Sciatic nerve (tissue), 2 donors: ENCODE measurements at places on chromosomes 5 and 9. TPM values are rescaled to one million over a fixed set of nuclear protein-coding genes. Genes with fewer than 3 reads are reported as not detected.

DNA sequence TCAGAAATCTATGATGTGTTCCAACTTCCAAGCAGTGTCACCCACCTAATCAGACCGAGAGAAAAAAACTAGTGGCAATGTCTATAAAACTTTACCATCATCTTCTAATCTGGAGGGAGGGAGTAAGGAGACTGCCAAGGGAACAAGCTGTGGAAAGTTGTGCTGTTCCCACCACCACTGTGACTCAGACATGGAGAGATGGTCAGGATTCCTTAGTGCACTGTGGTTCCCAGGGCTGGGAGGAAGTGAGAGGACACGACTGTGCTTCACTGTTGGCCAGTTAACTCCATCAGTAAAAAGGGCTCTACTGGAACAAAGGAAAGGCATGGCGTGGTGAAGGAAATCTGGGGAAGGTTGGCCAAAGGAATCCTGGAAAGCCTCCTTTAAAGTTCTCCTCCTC is 18.8 kb downstream of the TICAM2 start:
- DNase-seq: no peak

DNA sequence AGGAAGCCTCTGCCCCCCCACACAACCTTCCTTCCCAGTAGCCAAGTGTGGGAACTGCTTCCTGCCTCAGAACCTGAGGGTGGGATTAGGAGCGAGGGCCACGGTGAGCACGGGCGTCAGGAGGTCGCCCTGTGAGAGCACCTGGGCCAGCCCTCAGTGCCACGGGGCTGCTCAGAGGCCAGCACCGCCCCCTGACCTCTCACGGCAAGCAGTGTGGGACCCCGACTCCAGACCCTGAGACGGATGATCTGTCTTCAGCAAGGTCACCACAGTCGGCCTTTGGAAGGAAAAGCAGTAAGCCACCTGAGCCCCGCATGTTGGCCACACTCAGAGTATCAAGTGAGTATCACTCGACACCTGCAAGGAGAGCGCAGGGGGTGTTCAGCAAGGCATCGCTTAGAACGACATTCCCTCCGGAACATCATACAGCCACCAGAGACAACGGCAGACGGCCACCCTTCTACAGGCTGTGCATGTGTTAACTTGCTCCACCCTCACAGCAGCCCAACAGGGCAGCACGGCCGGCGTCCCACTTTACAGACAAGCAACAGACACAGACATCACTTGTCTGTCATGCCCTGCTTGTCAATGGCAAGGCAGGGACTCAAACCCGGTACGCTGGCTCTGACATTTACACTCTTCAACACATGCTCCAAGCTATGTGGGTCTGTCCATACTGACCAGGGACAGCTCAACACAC is 50.2 kb downstream of the IPPK start:
- no peak for DNase-seq

- no peak for DNase-seq
Observed at GRCh38 chr5:178273665-178274541, 41.3 kb upstream of the PHYKPL start.

DNA sequence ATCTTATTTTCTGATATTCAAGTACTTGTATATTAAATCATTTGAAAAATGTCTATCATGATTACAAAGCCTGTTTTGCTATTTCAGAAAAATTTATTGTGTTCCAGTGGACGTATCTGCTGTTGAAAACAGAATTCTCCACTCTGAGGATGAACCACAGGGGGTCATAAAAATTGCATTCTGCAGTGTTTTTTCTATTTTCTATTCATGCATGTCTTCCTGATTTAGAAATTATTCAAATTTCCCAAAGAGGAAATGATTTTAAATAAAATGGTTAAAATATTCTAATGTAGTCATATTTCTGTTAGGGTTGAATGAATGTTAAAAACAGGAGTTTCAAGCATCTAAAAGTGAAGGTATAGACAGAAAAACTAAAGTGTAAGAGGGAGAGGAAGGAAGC is 111.5 kb upstream of the ANKRD55 start:
- DNase-seq: no peak

- DNase-seq: no peak
Observed at GRCh38 chr5:85488295-85488694, 1103.6 kb upstream of the EDIL3 start.

GRCh38 chr5:76775921-76776320 is 42.9 kb upstream of the F2RL1 start:
- DNase-seq: no peak

PITX1 gene
- 3.6 TPM for total RNA-seq

DNA sequence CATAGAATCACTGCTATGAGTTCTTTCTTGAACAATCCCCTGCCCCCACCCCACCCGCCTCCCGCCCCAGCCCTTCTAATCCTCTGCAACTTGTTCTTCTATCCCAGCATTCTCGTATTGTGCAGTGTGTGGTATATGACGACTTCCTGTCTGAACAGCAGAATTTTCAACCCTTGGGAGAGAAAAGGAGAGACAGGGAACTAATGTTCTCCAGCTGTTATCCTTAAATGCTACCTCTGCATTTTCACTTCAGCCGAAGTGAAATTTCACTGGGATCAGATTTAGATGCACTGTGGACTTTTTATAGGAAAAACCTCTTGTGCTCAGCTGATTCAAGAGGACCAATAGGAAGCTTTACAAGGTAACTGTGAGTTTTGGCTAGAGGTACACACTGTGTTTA is 2.2 kb downstream of the FBXL7 start:
- no peak for DNase-seq

GRCh38 chr5:143131972-143132371 is 271.5 kb downstream of the NR3C1 start:
- no peak for DNase-seq

DNA sequence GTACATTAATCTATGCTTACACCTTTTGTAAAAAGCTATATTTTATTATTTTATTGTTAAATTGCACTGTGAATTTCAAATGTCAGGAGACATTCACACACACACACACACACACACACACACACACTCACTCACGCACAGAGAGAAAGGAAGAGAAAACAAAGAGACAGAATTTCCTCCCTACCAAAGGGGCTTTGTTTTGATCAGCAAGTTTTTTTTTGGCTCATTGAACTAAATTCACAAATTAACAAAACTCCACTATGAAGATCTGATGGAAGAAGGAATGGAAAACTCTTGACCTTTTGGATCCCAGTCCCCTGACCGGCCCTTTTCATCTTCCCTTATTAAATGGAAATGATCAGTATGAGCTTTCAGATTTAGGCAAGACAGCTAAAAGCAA is 161.2 kb downstream of the PDE4D start:
- DNase-seq: no peak

GRCh38 chr5:37891832-37892231 is 52.0 kb upstream of the GDNF start:
- DNase-seq: no peak

DNA sequence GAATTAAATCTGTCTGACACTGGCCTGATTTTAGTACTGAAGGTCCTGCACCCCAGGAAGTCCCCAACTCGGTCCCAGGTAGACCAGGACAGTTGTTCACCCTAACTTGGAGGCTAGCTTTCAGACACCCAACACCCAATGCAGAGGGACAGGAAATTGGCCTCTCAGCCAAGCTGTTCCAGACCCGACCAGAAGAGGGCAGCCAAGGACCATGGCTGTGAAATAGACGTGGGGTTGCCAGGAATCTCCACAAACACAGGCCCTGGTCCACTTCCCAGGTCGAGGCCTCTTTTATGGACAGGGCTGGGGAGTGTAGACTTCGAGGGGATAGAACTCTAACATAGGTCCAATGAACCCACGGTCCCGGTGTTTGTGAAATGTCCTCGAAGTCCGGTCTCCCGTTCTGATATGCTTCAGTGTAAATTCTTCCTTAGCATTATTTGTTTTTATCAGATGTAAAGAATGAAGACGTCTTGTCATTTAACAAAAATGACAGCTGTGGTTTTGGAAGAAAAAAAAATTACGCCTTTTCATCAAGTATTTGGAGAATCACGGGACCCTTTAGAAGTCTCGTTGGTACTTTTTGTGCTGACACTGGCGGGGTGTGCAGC is 260.3 kb upstream of the ADAMTS16 start:
- peak; percentile 88 for DNase-seq

DNA sequence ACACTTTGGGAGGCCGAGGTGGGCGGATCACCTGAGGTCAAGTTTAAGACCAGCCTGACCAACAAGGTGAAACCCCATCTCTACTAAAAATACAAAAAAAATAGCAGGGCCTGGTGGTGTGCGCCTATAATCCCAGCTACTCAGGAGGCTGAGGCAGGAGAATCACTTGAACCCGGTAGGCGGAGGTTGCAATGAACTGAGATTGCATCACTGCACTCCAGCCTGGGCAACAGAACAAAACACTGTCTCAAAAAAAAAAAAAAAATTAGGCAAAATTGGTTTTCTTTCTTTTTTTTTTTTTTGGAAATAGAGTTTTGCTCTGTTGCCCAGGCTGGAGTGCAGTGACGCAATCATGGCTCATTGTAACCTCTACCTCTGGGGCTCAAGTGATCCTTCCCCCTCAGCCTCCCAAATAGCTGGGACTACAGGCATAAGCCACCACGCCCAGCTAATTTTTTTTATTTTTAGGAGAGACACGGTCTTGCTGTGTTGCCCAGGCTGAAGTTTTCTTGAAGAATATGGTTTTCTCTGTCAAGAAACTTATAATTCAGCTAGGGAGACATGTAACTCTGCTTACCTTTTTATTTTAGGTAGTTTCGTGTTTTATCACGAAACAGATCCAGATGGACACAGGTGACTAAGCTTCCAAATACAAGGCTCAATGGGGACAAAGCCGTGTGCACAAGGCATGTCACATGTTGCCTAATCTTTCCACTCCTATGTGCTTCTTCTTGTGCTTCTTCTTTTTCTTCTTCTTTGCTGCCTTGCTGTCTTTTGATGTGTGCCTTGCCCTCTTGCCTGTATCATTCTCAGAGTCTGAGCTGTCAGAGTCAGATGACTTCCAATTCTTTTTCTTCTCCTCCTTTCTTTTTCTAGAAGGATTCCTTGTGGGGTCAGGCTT is 14.3 kb downstream of the TTC1 start:
- DNase-seq: no peak

SPACA9 gene
- 9.3 TPM for total RNA-seq

DNA sequence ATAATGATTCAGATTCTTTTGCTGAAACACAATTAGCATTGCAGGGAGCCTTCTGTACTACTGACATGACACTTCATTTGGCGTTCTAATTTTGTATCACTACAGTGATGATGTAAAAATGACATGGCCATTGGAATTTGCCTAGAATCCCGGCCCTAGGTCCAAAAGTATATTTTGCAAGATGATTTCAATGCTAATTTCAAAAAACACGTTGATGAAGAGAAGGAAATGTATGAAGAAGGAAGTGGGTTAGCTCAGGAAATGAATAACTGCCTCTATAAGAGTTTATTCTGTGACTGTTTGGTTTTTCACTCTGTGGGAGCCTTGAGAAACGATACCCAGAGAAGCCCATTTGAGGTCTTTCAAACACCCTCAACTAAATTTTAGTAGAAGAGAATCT is 59.3 kb downstream of the OSTF1 start:
- DNase-seq: no peak

DNA sequence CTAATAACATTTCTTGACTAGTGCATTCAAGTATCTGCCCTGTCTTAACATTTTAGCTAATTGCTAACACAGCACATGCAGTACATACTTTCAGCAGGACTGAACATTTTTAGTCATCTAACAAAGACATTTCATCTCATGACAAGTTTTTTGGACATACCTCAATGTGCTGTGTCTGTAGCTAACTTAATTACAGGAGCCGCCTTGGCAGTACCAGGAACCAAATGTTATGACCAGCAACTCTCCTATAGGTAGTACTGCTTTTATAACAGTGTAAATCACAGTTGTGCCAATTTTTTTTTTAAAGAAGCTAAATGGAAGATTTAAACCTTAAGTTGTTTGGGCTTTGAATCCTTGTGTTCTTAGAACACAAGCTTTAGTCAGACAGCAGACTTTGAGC is 99.4 kb upstream of the SAP30L start:
- DNase-seq: no peak

DNA sequence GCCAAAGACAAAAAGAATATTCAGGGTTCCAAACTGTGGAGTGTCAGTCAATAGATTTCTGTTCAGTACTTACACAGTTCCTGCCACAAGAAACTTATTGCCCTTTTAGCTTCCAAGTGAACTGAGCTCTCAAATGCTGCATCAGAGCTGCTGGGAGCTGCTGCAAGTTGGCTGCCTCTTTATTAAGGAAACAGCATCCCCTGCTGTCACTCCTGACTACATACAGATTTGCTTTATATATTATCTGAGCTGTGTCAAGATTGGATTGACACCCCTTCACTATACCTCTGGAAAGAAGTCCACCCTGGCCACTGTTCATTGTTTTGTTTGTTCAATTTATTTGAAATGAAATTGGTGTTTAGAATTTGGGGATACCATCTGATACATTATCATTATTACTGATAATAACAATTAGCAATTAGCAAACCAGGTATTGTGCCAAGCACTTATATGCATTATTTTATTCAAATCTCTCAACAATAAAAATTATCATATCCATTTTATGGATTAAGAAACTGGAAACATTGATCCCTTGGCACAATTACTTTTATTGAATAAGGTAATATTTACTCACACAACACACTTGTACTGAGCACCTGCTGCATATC is 16.4 kb upstream of the C5orf58 start:
- no peak for DNase-seq
